Activated CD8-positive, alpha-beta memory T cell treated with anti-CD3 and anti-CD28 coated beads, Interleukin-2, amount 10 ng/mL, durations not matched to agents 7 days and 5 days (primary cell): ENCODE measurements at places on chromosomes 1 and 21. TPM values are rescaled to one million over a fixed set of nuclear protein-coding genes. Genes with fewer than 3 reads are reported as not detected.

The KCNA3 gene
- total RNA-seq = 59.8 TPM

The RAVER2 gene
- total RNA-seq = 8.8 TPM

The ELAPOR1 gene
- 4.5 TPM for total RNA-seq

The OSCP1 gene
- total RNA-seq = 1.3 TPM

The AGT gene
- not detected for total RNA-seq

The RALGPS2 gene
- 1.4 TPM for total RNA-seq

The PAX7 gene
- not detected for total RNA-seq

The CD101 gene
- total RNA-seq = 1.4 TPM

The PRR9 gene
- total RNA-seq = not detected

The C1orf115 gene
- 0.12 TPM for total RNA-seq

The RGS13 gene
- 0.12 TPM for total RNA-seq

The EPHA10 gene
- total RNA-seq = not detected

The AADACL3 gene
- not detected for total RNA-seq
